H1 (cell line): ENCODE measurements at places on chromosomes 13 and 19. TPM values are rescaled to one million over a fixed set of nuclear protein-coding genes. Genes with fewer than 3 reads are reported as not detected.
A peak's percentile ranks its signal among the peaks of the same experiment; 100 is the strongest.

The FLT1 gene
- 82.1 and 90.2 TPM in 2 replicates for total RNA-seq

The ZNF772 gene
- 15.2 and 15.7 TPM in 2 replicates for total RNA-seq

The CPAMD8 gene
- total RNA-seq = 9.2 and 11.1 TPM in 2 replicates

The HS6ST3 gene
- total RNA-seq = 1.2 TPM in 2 replicates

- peak within 1 kb of the TSS; percentile 96 for H3K4me3 ChIP-seq
- DNase-seq = peak; percentile 72
- H3K27ac ChIP-seq = peak within 1 kb of the TSS; percentile 49; the same call in 1 of the 2 replicates
- H3K27me3 ChIP-seq = no peaks in the 10 kb centered on the region
- peaks cover 4% of the 10 kb centered on the region; the same call in 1 of the 2 replicates for H3K36me3 ChIP-seq
These were observed at the start of gene ZNF480 for GRCh38 chr19:52296773-52297600. Gene ZNF480, plus strand, starts transcription at chr19:52297169. Its CDS starts 3,244 bp downstream, at chr19:52300413.

- peaks cover 20% of the 10 kb centered on the region for H3K4me1 ChIP-seq
- no peak overlapping the region for H3K27ac ChIP-seq
- peak overlapping the region; percentile 58 for H3K4me3 ChIP-seq
- no peaks in the 10 kb centered on the region for H3K36me3 ChIP-seq
- peaks cover 10% of the 10 kb centered on the region; the same call in 1 of the 2 replicates for H3K27me3 ChIP-seq
- peak; percentile 68 for DNase-seq
These were observed 165.0 kb downstream of the USP12 start for GRCh38 chr13:27006519-27007161.
